ENCODE measurements at places on chromosomes 2 and 18.
A peak's percentile ranks its signal among the peaks of the same experiment; 100 is the strongest.

- no peak for DNase-seq
Observed at GRCh38 chr2:156935616-156936015, 321.9 kb upstream of the GALNT5 start.

DNA sequence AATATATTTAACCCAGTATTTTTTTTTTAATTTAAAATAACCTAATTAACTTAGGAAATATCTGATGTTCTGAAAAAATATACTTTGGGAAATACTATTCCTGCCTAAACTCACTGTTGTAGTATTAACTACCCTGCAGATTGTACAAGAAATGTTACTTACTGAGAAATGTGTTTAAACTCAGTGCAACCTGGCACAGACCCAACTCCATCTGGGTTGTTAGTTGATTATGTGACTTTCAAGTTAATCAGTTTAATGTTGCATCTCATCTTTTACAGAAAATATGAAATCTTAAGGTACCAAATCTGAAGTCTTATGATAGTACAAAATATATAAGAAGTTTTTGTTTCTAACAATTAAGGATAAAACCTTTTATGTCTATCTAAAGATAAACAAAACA, 27.3 kb downstream of the VAPA start:
- DNase-seq = no peak

DNA sequence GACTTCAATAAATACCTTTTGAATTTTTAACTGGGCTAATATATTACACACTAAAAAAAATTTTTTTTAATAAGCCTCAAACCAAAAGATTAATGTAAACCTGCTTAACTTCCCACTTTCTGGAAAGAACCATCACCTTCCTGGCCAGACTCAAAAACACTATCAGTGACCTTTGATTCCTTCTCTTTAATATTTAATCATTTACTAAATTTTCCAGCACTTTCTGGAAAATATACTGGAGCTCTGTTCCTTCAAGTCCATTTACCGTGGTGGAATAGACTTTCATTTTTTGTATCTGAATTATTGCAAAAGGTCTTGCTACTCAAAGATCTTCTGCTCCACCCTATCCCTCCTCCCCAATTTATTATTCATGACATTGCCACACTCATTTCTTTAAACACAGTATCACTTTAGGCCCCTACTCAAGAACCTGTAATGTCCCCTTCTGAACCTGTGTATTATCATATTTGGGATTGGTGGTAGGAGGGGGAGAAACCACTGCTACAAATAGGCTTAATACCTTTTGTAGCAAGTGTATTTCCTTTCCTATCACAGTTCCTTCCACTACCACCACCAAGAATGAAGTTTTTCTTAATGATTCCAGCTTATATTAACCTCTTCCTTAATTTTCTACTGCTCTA, 7.4 kb downstream of the PPP4R3B start:
- DNase-seq = no peak

DNA sequence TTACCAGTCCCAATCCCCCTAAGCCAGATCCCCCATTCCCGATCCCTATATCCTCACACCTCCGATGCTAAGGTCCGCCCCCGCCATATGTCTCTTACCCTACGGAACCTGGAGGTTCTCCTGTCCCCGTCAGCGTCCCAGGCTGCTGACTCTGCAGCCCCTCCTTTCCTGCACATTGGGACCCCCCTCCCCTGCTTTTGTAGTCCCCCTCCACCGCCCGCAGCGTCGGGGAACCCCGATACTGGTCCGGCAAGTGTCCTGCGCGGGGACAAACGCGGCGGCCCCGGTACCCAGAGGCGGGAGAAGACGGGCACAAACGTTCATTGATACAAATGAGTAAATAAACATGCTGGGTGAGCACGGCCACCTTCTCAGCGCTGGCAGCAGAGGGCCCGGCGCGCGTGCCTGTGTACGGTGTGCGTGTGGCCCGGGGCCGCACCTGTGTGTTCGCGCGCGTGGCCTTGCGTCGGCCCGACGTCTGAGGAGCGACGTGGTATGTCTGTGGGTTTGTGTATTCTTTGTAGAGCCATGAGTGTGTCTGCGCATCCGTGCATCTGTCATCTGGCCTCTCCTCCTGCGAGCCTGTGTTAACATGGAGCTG, 2.0 kb upstream of the CYP26B1 start:
- no peak for DNase-seq

- DNase-seq = no peak
Observed at GRCh38 chr2:120204022-120204405, 19.2 kb downstream of the TMEM185B start.

DNA sequence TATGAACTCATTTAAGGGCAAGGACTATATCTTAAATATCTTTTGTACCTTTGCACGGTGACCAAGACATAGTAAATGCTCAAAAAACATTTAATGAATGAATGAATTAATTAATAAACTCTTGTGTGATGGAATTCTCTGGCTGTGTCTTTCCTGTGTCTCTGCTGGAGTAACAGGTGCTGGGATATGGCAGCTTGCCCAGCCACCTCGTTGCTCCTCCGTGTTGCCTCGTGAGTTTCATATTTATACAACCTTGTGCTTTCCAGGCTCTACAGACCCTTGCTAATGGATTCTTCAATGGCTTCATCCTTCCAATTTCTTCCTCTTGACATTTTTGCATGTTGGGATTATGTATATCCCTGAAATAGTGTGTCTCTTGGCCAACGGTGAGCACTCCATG, 30.4 kb downstream of the CTAGE1 start:
- no peak for DNase-seq

- no peak for DNase-seq
Observed at GRCh38 chr2:135563793-135564192, 32.5 kb downstream of the R3HDM1 start.

DNA sequence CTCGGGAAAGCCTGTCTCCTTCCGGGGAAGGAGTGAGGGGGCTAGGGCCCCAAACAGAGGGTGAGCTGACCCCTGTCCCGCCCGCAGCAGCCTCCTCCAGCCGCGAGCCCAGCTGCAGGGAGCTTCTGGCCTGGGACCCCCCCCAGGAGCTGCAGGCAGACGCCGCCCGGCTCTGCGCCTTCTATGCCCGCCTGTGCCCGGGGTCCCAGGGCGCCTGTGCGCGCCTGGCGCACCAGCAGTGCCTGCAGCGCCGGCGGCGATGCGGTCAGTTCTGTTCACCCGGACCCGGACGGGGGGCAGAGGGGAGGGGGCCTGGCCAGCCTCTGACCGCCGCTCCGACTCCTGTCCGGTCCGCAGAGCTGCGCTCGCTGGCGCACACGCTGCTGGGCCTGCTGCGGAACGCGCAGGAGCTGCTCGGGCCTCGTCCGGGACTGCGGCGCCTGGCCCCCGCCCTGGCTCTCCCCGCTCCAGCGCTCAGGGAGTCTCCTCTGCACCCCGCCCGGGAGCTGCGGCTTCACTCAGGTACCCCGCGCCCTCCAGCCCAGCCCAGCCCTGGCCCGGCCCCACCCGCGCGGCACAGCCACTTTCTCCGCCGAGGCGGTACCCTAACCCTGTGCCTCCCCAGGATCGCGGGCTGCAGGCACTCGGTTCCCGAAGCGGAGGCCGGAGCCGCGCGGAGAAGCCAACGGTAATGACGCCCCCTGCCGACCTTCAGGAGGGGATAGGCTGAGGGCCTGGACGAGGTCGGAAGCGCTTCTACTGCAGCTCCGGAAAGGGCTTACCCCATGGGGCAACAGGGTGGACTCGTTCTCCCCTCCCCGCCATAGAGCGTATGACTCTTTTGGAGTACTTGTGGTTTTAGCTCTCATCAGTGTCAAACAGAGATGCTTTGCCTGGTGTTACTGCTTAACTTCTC, 2.0 kb upstream of the CHRND start:
- no peak for DNase-seq

DNA sequence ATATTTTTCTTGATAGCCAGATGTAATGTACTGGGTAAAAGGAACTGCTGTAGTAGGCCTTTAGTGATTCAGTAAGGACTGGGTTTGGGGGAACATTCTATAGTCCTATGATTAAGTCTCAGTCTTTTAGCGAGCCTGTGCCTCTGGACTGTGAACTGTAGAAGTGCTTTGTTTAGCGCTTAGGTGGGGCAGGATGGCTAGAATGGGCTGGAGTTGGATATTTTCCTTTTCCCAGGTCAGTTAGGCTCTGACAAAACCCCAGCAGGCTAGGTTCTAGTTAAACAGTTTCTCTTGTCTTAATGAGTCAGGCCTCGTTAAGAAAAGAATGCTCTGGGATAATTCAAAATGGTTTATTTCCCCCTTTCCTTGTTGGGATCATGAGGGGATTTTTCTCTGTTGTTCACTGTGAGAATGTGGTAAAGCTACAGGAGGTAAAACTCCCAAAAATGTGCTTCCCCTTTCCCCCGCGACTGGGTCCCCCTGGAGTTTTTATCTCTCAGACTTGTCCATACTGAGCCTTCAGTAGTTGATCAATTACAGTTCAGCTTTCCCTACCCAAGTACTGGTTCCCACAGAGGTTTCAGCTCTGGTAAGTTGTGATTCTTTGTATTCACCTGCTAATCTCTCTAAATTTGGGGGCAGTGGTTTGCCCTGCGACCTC, 31.5 kb downstream of the EHBP1 start:
- DNase-seq = no peak

- DNase-seq = no peak
Observed at GRCh38 chr18:49457616-49458015, 2.8 kb downstream of the DYM start.

GRCh38 chr2:42918041-42918440, 125.7 kb upstream of the HAAO start:
- no peak for DNase-seq

DNA sequence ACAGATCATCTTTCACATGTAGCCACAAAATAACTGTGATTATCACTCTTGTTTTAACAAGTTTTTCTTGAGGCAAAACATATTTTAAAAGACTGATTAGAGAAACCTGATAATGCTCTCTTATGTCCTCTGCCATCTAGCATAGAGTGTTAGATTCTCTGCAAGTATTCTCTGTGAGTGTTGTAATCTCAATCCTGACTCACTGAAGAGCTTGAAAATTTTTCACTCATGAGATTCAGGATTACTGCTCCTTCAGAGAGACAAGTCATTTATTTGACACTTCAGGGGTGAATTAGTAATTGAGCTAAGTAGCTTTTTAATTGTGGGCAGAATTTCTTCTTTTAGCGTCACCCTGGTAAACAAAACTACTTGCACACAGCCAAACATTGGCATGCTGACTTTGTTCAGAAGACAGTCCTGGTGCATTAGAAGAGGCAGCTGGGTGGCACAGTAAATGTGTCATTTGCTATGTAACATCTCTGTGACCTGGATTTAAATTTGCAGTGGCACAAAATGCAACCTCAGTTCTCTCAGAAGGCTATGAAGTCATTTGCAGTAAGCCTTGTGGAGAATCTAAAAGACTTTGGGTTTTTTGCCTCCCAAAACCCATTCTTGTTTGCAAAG, 172.9 kb downstream of the LRP1B start:
- no peak for DNase-seq

- no peak for DNase-seq
Observed at GRCh38 chr18:34647251-34647650, 62.8 kb upstream of the DTNA start.

GRCh38 chr2:142139384-142139783, 8.6 kb upstream of the LRP1B start:
- DNase-seq = no peak

DNA sequence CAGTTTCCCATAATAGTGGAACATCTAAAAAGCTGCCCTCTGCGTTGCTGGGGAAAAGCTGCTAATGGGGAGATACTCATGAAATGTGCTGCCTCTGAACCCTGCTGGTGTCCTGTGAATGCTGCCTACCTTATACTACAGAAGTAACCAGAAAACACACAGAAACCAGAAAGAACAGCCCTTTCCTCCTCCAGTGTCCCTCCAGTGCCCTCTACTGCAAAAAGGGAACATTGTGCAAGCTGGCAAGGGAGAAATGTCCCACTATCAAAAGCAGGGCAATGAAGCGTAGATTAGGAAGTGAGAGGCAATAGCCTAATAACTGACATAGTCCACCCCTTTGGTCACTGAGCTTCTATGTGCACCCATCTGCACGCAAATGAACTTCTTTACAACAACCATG, 162.7 kb upstream of the ETAA1 start:
- DNase-seq = peak; percentile 16

- no peak for DNase-seq
Observed at GRCh38 chr2:177747384-177747783, 325.2 kb downstream of the PDE11A start.

DNA sequence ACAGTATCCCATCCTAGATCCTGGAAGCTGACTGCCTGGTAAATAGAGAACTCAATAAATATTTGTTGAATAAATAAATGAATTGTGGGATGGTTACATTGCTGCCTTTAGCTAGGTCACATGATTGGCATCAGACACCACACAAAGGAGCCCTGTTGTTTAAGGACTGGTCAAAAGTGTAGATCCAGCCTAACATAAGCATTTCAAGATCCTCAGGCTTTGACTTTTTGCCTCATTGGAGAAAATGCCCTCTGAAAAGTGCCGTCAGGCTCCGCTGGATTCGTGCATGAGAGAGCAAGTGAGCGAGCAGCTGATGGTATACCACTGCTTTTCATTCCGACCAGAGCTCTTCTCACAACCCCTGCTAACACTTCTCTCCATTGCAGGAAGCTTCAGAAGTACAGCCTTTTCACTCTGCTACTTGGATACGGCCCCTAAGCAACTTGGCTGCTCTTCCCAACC, 1.3 kb upstream of the ZNF24 start:
- DNase-seq = peak; percentile 6

- no peak for DNase-seq
Observed at GRCh38 chr18:45100321-45101105, 419.8 kb downstream of the SETBP1 start.

- DNase-seq = no peak
Observed at GRCh38 chr2:118094503-118094902, 6.2 kb downstream of the INSIG2 start.

Data from hepatic stellate cell (primary cell).